AG10803 (cell line): ENCODE measurements at places on chromosomes 11 and 22.

GRCh38 chr22:41919357-41920224 is 4.7 kb upstream of the SHISA8 start:
- DNase-seq = peak; percentile 42

DNA sequence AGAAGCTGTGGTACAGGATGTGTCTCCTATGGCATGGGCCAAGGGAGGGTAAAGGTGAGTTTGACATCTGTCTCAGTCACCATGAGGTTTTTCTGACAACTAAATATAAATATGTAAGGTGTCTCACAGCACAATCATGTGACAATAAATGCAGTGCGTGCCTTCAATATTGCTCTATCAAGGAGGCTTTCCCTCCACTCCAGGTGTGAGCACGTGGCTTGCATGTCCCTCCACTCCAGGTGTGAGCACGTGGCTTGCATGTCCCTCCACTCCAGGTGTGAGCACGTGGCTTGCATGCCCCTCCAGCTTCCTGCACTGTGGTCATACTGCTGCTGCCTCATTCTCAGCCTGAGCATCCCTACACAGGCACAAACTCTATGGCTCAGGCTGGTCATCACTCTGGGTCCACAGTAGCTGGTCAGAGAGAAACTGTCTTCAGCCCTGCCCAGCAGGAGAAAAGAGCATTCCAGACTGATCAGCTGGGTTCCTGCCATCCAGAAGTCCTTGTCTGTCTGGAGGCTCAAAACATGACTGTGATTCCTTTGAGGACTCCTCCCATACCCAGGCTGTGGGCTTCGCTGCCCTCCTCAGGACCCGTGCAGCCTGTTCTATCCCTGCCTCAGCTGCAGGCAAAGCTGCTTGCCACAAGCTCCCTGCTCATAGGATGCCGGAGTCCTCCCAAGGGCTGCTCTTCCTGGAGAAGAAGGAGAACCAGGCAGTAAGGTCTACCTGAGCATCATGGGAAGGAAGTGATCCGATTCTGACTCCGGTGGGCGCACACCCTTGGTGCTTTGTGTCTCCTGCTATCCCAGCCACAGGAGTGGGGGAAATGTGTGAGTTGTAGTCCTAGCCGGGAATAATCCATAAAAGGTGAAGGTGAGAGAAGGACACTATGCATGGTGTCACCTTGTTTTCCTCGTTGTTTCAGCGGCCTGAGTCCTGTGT is 33.4 kb upstream of the VPREB1 start:
- no peak for DNase-seq

GRCh38 chr11:101428918-101429317 is 154.9 kb downstream of the TRPC6 start:
- DNase-seq = peak; percentile 42

GRCh38 chr11:47611348-47611794 is 17.2 kb upstream of the C1QTNF4 start:
- peak; percentile 53 for DNase-seq

GRCh38 chr11:116509551-116509950 is 263.2 kb downstream of the BUD13 start:
- DNase-seq = no peak

GRCh38 chr11:102608699-102609098 is 16.4 kb downstream of the MMP20 start:
- no peak for DNase-seq

DNA sequence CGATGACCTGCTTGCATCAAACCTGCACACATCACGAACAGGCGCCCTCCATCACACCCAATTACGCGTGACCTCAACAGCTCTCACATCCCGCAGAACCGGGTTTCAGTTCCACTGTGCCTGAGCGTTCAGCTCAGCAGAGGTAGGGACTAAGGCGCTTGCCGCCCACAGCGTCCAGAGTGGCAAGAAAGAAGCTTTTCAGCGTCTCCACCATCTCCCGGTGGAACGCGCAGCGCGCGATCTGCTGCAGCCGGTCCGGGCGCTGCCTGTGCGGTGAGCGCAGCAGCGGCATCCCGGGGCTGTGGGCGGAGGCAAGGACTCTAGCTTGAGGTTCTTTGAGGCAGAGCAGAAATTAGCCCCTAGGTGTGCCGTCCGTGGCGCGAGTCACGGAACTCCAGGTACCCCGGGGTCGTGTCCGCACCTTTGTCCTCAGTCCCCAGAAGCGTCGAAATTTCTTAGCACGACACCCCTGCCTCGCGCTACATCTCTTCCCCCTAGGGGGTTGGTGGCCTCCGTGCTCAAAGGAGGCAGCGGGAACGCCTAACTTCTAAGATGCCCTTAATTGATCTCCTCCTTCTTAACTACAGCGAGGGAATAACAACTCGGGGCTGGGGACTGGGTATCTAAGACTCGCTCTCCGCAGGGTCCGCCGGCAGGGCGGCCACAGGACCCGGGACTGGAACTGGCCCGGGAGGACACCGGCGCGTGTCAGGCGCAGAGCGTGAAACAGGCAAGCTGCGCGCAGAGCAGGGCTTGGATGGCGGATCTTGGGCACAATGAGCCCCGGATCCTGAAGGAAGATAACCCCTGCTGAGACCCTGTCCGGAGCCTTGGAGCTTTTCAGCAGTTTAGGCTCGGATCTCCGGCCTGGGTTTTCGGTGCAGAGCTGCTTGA is 1.7 kb upstream of the CALCA start:
- no peak for DNase-seq

DNA sequence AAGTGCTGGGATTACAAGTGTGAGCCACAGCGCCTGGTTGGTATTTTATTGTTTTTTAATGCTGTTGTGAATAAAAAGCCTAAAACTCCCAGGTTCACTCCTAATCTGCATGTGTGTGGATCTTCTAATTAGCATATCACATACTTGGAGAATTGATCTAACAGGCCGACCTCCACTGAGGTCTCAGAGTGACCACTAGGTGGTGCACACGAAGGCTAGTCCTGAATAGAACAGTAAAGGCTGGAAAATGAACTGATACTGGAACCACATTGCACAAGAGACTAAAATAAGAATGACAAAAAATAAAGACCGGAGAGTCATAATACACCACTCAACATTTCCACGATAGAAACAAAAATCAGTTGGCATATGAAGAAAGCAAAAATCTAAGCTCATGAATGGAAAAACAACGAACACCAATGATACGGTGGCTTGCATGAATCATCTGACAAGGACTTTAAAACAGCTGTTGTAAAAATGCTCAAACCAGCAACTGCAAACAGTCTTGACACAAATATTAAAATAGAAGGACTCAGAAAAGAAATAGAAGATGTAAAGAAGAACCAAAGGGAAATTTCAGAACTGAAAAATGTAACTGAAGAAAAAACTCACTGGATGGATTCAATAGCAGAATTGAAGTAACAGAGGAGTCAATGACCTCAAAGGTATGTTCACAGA is 19.2 kb downstream of the PIM3 start:
- peak; percentile 19 for DNase-seq

GRCh38 chr22:24571266-24571665 is 15.5 kb downstream of the SNRPD3 start:
- DNase-seq = no peak

DNA sequence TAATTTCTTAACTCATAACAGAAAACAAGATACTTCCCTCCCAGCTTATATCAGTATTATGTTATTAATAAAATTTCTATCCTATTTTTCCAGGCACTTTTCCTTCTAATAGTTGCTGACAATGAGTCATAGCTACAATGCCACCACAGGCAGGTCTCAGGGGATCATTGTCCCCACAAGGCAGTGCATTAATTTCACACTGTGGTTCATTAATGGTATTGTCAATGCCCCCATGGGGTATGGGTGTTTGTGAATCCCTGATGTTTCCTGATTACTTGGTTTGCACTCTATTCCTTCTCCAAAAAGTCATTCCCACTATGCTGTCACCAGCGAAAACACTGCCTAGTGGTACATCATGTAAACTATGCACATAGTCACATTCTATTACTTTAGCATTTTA is 345.5 kb upstream of the CTSC start:
- DNase-seq = no peak

- DNase-seq = no peak
Measured at GRCh38 chr11:129333873-129334272, 41.8 kb upstream of the BARX2 start.

DNA sequence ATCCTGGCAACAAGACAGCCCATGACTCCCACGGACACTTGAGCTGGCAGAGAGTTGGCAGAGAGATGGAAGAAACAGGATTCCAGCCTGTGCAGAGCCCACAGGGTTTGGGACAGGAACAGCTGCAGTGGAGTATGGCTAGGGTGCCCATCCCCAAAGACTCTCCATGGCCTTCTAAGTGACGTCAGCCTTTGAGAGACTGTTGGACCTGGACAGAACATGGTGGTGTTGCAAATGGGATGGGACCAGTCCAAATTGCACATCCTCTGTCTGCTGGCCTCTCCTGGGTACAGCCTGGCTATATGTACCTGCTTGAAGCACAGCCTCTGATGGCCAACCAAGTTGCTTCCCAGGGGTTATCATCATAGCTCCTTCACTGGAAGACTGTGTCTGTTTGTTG is 34.5 kb downstream of the NOX4 start:
- no peak for DNase-seq

DNA sequence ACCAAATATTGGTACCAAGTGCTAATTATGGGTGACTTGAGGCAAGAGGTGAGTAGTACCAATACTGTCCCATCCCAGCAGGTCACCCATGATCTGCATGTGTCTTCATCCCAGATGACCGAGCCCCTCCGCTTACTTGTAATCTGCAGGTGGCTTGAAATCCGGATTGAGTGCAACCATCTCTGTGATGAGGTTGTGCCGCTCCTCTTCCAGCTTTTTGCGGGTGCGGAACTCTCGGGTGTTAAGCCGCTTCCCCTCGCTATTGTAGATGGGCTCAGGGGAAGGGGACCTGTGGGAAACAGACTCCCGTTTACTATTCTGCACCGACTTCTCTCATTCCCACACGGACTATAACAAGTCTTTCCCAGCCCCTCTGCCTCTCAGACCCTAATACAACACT is 8.2 kb downstream of the SF1 start:
- DNase-seq = no peak
